ENCODE measurements at places on chromosomes 4 and X.

DNA sequence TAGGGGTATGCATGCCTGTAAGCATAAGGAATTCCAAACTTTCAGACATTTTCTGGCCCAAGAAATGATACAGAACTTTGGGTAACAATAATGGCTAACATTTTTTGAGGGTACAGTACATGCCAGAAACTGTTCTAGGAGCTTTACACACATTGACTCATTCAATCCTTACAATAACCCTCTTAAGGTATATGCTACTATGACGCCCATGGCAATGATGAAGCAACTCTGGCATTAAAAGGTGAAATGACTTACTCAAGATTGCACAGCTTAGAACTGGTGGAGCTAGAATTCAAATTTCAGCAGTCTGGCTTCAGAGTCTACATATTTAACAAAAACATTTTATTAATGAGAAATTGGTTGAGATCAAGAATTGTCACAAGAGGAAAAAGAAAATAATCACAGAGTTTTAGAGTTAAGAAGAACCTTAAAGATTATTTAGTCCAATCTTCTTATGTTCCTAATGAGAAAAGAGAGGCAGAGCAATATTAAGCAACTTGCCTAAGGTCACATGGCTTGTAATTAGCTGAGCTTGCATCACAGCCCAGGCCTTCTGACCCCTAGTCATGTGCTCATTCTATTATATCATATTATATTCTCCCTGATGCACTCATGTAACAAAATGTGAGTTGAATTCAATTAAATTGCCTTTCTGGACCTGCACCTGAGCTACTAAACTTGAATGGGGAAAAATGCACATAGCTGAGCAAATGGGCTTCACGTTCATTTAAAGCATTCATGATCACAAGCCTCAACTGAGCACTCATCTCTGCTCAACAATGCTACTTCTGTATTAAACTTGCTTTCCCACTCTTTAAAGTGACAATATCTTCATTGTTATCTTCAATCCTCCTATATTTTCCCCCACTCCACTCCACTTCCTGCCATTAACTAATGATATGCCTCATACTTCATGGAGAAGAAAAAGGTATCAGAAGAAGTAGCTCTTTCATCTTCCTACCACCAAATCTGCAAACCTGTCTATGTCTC lies 73.2 kb downstream of the ENOX2 start:
- no peak for DNase-seq

- no peak for DNase-seq
Observed at GRCh38 chr4:172104539-172104938, 291.3 kb downstream of the GALNTL6 start.

DNA sequence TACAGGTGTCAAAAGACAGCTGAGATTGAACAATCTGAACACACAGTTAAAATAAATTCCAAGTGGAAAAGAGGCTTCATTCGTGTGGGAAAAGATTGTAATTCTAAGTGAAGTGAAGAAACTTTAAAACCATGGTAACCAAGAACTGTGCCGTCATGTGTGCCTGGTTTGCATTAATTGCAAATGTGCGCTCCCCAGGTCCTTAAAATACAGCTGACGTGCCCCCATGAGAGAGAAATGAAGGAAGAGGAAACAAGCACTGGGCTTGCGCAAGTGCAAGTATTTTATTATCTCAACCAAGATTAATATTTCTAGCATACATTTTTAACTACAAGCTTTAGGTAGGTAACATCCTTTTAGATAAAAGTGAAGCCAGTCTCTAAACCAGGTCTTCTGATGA lies 92.5 kb downstream of the PARM1 start:
- DNase-seq: no peak

DNA sequence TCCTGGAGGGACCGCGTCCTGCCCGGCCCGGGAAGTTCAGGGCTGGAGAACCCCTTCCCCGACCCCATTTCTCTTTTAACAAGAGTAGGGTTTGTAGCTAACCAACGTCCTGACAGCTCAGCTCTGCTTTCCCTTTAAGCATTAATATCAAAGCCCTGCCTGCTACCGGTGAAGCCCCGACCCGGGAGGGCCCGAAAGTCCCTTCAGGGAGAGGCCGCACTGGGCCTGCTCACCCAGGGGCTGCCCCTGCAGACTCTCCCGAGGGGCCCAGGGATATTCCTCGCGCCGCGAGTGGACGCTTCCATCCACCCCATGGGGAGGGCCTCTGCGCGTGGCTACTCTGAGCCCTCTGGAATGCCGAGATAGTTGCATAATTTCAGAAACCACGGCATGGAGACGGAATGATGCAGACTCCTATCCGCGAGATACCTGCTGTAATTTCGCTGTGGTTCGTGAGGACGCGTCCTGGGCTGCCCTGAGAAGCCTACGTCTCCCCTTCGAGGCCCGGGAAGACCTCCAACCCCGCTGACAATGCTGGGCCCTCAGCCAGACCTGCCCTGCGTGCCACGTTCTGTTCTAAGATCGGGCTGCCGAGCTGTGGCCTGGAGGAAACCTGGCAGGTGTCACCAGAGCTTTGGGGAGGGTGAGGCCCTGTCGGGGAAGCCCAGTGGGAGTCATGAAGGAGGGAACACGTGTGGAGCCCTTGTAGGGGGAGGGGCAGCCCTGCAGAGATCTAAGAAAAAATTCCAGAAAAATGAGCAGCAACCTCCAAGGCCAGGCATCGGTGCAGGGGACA lies 999 bp upstream of the CTBP1 start:
- DNase-seq: peak; percentile 50

DNA sequence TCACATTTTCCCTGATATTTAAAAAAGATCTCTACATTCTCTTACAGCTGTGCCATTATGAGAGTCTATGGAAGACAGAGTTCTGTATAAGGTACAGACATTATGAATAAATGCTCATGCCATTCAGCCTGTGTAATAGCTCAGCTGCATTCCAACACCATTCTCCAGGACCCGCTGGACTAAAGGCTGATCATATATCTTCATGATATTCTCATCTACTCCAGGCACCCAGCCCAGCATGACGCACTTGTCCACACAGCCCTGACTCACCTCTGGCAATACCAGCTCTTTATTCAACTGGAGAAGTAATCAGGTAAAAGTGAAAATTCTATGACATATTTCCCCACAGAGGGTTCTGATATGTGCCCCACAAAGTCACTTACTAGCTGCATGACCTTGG lies 437.5 kb upstream of the FGF16 start:
- no peak for DNase-seq

- no peak for DNase-seq
Observed at GRCh38 chrX:53087388-53087831, 5.2 kb downstream of the TSPYL2 start.

GRCh38 chrX:71606536-71607216 lies 11.6 kb downstream of the CXCR3 start:
- DNase-seq: peak; percentile 49

GRCh38 chrX:71493111-71493613 lies 39.7 kb upstream of the OGT start:
- no peak for DNase-seq

- DNase-seq: no peak
Observed at GRCh38 chr4:164446516-164446915, 307.4 kb upstream of the SMIM31 start.

DNA sequence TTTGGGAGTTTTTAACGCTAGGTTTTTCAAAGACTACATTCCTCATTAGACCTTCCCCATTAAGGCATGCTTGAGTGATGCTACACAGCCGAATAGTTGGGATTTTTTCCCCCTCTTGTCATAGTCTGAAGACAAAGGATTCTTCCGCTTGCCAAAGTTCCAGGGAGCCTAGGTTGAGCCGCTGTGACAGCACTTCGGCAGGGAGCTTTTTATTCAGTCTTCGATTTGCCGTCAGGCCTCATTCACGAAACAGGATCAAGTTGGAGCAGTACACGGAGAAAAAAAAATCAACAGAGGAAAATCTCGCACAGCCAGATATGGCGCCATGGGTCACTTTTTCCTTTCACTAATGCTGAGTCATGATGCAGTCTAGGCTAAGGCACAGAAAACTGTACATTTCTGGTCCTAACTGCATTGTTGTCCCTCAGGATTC lies 24.3 kb downstream of the SHROOM3 start:
- no peak for DNase-seq

GRCh38 chr4:117770269-117771102 lies 263.8 kb upstream of the NDST3 start:
- DNase-seq: no peak

DNA sequence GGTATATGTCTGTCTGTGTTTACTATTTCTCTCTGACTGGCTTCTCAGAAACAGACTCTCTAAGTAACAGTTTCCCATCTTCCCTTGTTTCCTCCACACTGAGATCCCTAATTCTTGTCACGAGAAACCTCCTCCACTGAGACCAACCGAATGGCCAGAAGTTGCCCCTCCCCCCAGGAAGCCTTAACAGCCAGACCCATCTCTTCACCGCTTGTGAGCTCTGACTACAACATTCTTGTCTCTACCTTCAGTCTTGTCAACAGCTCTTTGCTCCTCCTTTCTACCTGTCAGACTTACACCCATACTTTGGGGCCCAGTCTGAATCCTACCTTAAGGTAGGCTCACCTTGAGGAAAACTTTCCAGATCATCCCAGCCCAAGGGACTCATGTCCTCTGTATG lies 90.8 kb downstream of the NHSL2 start:
- DNase-seq: no peak

Measured in CD4-positive, alpha-beta T cell treated with Interleukin-2 at 100 ng/mL for 4 hours (primary cell).